Stimulated activated CD4-positive, alpha-beta T cell treated with anti-CD3 and anti-CD28 coated beads, TNF-alpha, amount 100 ng/mL, for 1 hour (primary cell): ENCODE measurements at places on chromosomes 6 and 20.

DNA sequence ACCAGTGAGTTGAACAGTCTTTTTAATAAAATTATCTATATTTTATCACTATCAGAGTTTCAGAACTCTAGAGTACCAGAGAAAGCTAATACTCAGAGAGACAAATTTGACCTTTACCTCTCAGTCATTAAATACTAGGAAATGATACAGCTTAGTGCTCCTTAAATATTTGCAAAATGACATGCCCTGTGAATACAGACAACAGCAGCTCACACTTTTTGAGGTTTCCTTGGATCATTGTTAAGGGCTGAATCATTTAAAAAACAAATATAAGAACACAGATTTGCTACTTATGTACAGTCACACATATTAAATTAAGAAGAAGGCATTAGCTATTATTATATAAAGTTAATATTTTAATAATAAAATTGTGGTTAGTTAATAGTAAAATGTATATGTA is 1158.7 kb upstream of the EYS start:
- no peak for DNase-seq

DNA sequence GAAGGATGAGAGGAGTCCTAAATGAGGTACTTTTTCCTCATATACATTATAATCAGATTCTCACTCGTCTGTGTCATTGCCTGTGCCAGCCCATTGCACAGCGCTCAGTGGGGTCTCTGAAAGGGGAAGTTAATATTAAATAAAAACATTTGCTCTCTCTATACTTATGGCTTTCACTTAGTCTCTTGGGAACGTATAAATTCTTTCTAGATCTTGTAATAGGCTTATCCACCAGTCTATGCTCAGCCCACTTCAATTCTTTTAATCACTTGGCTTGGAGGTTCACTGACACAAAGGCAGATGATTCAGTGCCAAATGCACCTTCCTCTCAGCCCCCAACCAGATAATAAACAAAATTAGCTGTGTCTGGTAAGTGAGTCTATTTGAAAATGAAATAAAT is 164.3 kb upstream of the OGFRL1 start:
- DNase-seq, result no peak

- DNase-seq, result no peak
Observed at GRCh38 chr6:25956226-25956625, 6.4 kb upstream of the TRIM38 start.

DNA sequence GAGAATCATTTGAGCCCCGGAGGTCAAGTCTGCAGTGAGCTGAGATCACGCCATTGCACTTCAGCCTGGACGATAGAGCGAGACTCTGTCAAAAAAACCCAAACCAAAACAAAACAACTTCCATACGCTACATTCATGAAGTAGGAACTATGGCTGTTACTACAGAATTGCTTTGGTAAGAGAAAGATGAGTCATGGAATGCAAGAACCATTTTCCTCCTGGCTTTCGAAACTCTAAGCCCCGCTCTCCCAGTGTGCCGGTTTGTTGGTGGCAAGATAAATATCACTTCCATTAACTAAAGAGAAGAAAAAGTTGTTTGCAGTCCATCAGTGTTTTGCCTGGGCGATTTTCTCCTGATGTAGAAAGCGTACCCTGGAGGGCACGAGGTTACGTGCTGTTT is 61.3 kb downstream of the ZDHHC14 start:
- DNase-seq, result no peak

DNA sequence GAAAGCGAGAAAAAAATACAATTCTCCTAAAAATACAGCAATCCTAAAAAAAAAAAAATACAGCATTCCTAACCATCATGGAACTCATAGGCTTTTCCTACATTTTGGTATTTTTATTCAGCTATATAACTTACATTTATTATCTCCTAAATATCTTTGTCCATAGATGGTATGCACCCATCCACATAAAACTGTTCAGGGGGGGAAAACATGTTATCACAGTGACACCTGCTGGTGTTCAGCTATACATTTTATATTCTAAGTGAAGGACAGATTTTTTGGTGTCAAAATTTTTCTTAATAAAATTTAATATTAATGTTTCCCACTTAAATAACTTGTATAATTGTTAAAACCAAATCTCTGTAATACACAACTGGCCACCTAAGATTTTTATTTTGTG is 58.0 kb downstream of the BLOC1S5 start:
- no peak for DNase-seq

- no peak for DNase-seq
Observed at GRCh38 chr6:191487-192312, 100.6 kb upstream of the DUSP22 start.

- no peak for DNase-seq
Observed at GRCh38 chr6:119463081-119463626, 113.6 kb upstream of the MAN1A1 start.

DNA sequence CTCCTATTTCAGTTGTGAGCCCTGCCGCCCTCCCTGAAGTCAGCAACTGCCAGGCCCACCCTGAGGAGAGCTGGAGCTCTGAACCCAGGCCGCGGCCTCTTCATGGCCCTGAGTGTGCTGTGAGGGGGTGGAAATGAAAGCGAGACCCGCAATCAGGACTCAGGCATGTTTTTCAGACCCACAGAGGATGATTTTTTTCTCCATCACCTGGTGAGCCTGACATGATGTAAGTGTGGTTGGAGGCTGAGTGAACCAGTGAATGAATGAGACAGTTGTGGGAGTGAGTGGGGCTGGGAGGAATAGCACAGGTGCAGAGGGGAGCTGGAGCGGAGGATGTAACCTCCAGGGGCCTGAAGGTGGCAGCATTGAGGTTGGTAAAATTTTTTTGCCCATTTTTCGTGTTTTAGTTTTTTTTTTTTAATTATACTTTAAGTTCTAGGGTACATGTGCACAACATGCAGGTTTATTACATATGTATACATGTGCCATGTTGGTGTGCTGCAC is 18.3 kb downstream of the RAET1L start:
- no peak for DNase-seq

- no peak for DNase-seq
Observed at GRCh38 chr6:118187568-118188164, 280.6 kb downstream of the SLC35F1 start.

DNA sequence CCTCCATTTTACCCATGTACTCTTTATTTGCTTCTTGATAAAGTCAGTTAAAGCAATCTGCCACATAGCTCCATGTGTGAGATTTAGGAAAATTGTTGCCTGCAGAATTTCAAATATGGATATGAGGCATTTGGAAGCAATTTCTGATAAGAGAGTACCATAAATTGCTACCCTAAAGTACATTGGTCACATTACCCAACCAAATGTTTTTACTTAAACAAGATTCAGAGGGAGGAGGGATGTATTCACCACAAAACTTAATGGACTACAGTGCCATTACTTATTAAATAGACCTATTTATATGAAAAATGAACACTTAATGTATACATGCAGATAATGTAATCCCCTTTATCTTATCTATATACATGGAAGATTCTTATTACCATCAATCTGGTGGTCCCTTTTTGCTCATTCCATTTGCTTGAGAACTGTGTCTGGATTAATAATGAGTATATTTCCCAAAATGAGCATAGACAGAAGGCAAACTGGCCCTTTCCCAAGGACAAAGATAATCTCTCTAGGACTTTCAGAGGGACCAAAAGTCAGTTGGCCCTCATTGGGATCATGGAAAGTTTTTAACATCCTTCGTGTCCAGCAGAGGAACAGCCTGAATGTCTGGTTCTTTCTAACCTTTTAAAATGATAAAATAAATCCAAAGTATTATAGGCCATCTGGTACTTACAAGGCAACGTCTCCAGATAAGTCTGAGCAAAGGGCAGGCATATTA is 526.4 kb downstream of the CBLN4 start:
- DNase-seq, result no peak

DNA sequence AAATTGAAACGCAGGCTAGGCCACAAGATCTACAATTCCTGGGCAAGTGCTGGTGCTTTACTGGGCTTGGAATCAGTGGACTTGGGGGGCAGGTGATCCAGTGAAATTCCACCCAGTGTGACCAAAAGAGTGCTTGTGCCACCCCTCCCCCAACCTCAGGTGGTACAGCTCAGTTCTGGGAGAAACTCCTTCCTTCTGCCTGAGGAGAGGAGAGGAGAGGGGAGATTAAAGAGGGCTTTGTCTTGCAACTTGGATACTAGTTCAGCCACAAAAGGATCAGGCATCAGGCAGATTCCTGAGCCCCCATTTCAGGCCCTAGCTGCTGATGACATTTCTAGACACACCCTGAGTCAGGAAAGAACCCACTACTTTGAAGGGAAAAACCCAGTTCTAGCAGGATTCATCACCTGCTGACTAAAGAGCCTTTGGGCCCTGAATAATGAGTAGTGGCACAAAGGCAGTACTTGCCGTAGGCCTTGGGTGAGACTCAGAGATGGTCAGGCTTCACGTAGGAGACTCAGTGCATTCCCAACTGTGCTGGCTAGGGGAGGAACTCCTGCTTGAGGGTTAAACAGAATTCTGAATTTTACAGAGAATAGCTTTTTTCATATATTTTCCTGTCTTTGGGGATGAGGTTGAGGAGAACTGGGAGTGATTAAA is 446.7 kb downstream of the BMP2 start:
- DNase-seq, result no peak

- DNase-seq, result no peak
Observed at GRCh38 chr6:110705543-110705942, 109.7 kb downstream of the CDK19 start.

- DNase-seq, result no peak
Observed at GRCh38 chr6:47634210-47635047, 64.0 kb upstream of the ADGRF4 start.

GRCh38 chr6:81693266-81693665 is 59.2 kb downstream of the TENT5A start:
- no peak for DNase-seq

GRCh38 chr6:124796464-124796970 is 165.7 kb upstream of the RNF217 start:
- DNase-seq, result no peak

DNA sequence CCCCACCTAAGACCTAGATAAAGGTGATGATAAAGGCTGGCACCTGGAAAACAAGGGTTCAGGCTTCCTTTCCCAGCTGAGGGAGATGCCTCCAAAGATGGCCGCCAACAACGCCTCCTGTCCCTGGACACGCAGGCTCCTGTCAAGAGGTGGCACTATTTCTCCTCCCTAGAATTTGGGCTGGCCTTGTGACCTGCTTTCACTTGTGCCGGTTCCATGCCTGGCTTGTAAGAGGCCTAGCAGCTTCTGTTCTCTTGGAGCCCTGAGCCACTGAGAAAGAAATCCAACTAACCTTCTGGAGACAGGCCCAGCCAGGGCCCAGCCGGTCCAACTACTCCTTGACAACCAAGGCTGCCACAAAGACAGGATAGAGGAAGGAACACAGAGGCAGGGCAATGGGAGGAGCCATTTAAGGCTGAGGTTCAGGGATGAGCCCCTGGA is 60.2 kb upstream of the RALY start:
- peak; percentile 13 for DNase-seq

- DNase-seq, result no peak
Observed at GRCh38 chr20:57737349-57737748, 27.5 kb upstream of the PMEPA1 start.

DNA sequence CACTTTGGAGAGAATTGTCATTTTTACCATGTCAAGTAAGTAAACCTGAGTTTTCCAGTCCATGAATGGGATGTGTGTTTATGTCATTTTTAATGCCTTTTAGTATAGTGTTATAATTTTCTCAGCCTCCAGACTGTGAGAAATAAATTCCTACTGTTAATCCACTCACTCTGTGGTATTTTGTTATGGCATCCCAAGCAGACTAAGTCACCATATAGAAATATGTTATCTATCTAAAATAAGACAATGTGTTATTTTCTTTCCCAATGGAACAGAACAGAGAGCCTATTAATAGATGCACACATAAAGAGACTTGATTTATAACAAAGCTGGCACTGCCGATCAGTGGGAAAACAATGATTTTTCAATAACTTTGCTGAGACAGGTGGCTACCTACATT is 70.2 kb upstream of the SLC4A11 start:
- no peak for DNase-seq

DNA sequence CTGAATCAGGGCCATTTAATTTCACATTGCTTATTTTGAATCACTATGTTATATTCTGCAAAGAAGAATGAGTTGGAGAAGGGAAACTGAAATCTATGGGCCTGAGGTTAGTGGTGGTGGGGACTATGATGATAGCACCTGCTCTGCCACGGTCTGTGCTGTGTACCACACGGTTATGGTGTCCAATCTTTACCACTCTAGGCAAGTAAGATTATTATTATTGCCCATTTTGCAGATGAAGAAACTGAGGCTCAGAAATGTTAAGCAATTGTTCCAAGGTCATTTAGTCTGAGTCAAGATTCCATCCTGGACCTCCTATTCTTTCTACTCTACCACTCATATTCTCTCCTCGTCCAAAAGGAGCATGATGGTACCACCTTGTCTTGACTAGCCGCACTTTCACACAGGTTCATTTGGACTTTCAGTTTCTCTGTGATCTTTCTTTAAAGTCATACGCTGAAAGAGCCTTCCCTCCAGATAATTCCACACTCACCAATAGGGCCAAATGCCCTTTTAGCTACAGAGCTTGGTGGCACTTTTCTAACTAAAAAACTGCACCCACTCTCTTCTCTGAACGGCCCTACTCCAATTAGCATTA is 56.2 kb downstream of the GFOD1 start:
- DNase-seq, result no peak

GRCh38 chr6:157216570-157216969 is 106.7 kb downstream of the TMEM242 start:
- DNase-seq, result no peak

DNA sequence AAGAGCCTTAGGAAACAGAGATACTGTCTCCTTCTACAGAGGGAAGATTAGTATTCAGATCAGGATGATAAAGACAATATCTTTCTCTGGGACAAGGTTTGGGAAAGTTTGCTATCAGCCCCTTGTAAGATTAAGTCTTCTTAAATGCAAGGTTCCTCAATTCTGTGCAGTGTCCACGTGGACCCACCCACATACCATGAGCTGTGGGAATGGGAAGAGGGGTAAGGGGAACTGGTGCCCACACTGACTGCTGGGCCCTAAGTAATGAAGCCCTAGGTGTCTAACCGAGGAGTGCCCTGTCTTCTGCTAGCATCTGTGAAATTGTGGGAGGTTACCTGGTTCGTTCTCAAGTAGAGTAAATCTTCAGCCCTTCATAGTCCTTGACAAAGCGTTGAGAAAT is 5.8 kb upstream of the SSTR4 start:
- no peak for DNase-seq

- no peak for DNase-seq
Observed at GRCh38 chr6:109456710-109457561, 1.4 kb upstream of the MICAL1 start.

- DNase-seq, result no peak
Observed at GRCh38 chr6:16674801-16675392, 86.4 kb downstream of the ATXN1 start.

GRCh38 chr6:55528624-55529023 is 50.4 kb downstream of the HMGCLL1 start:
- DNase-seq, result no peak

- DNase-seq, result no peak
Observed at GRCh38 chr6:43074847-43075669, 1.1 kb upstream of the PTK7 start.

DNA sequence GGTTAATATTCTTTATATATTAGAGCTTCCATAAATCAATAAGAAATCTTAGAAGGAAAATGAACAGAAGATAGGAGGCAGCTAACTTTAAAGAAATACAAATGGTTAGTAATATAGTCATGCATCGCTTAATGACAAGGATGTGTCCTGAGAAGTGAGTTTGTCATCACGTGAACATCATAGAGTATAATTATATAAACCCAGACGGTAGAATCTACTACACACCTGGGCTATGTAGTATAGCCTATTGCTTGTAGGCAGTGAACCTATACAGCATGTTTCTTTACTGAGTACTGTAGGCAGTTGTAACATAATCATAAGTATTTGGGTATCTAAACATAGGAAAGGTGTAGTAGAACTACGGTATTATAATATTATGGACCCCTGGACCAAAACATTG is 14.3 kb downstream of the TBPL1 start:
- no peak for DNase-seq
